ENCODE measurements at places on chromosomes 3 and 15. TPM values are rescaled to one million over a fixed set of nuclear protein-coding genes. Genes with fewer than 3 reads are reported as not detected.

DNA sequence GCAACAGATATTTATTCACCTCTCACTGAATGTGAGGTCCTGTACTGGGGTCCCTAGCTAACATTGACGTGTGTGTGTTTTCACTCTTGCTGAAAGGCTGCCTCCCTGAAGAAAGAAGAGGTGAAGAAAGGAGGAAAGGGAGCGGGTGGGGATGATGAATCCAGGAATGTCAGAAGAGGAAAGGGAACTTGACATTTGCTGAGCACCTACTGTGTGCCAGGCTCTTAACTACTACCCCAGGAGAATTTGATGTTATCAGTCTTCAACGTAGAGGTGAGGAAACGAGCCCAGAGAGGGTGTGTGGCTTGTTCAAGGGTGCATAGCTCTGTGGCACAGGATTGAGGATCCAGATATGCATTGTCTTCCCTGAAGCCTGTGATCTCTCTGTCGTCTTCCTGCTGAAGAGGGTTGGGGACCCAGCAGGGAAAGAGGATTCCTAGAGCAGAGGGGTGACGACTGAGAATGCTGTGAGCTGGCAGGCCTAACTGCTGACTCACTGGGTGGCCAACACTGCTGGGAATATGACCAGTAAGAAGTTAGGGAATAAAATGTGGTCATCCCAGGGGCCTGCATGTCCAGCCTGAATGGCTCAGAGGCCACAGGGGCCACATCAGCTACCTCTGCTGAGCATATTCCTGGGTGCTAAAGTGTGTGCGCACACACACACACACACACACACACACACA lies 6.6 kb upstream of the ATP2B2 start:
- no peak overlapping the region for H3K27ac ChIP-seq
- no peaks in the 10 kb centered on the region for H3K36me3 ChIP-seq

CACNA1D gene
- 58.2 TPM for total RNA-seq

GRCh38 chr3:130757611-130758150 lies 11.1 kb upstream of the PIK3R4 start:
- H3K36me3 ChIP-seq = no peaks in the 10 kb centered on the region
- H3K4me3 ChIP-seq = no peak overlapping the region
- H3K27me3 ChIP-seq = no peaks in the 10 kb centered on the region
- no peak for DNase-seq
- H3K27ac ChIP-seq = no peak overlapping the region

MGLL gene
- 214 TPM for total RNA-seq

DNA sequence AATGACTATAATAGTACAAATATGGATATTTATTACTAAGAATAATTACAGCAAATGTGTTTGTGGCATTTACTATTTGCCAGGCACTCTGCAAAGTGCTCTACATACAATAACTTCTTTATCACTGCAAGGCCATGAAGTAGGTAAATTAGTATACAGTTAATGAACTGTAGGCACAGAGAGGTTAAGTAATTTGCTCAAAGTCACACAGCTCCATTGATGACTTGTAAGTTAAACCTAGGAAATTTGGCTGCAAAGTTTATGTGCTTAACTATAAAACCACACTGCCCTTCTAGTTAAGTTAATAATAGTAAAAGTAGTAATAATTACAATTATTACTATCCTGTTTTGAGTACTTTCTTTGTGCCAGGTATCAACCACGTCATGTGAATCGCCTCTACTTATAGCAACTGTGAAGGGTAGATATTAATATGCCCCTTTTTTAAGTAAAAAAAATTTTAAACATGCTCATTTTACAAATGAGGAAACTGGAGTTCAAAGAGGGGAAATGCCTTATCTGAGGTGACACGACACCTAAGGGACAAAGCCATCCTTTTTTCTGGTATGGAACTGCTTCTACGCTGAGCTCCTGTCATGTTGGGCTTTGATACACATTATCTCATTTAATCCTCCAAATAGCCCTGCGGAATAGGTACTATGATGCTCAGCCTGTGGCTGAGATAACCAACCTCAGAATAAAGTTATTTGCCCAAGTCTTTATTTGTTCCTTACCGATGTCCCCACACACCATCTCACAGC lies 8.5 kb downstream of the BHLHE40 start:
- H3K36me3 ChIP-seq = no peaks in the 10 kb centered on the region
- no peak overlapping the region for H3K4me3 ChIP-seq
- H3K27me3 ChIP-seq = no peaks in the 10 kb centered on the region

DNA sequence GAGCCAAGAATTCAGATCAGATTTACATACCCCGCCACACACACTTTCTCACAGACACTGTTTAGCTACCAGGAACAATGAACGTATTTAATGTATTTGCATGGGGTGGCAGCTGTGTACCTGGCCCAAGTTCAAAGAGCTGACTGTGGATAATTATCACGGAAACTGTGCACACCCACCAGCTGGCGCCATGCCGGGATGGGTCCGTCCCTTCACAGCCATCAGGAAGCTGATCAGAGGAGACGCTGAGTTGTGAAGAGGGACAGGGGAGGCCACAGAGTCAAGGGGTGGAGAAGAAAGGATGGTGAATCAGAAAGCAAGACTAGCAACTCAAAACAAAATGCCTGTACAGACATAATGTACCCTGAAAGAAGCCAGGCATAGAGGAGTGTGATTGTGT lies 13.1 kb upstream of the PLA2G4D start:
- DNase-seq = no peak
- no peaks in the 10 kb centered on the region for H3K36me3 ChIP-seq
- no peak overlapping the region for H3K27ac ChIP-seq
- H3K27me3 ChIP-seq = no peaks in the 10 kb centered on the region
- H3K4me3 ChIP-seq = no peak overlapping the region

DCLK3 gene
- 0.15 TPM for total RNA-seq

GRCh38 chr15:63046917-63047760 lies 4.6 kb downstream of the TPM1 start:
- H3K27me3 ChIP-seq = peaks cover 13% of the 10 kb centered on the region
- peaks cover 60% of the 10 kb centered on the region for H3K4me1 ChIP-seq
- DNase-seq = no peak
- no peaks in the 10 kb centered on the region for H3K36me3 ChIP-seq

CIB1 gene
- total RNA-seq = 84.6 TPM

- peaks cover 6% of the 10 kb centered on the region for H3K4me1 ChIP-seq
- H3K36me3 ChIP-seq = no peaks in the 10 kb centered on the region
- H3K27me3 ChIP-seq = no peaks in the 10 kb centered on the region
- DNase-seq = no peak
Measured at GRCh38 chr15:42069025-42069424, 25.3 kb downstream of the PLA2G4D start.

DNA sequence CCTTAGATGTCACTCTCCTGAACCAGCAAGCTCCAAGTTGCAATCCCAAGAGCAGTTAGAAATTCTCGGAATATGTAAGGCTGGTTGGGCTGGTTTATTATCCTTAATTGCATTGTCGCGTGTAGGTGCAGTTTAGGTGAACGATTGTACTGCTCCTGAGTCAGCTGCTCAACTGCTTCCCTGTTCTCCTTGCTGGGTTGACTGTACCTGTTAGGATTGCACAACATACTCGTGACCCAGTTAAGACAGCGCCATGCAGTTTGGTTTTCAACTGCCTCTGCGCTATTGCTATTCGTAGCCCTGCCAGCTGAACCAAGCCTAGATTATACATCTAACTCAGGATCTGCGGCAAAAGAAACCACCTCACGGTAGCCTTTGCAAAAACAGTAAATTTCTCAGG lies 41.0 kb downstream of the BCL2L10 start:
- H3K27ac ChIP-seq = no peak overlapping the region
- H3K4me3 ChIP-seq = no peak overlapping the region
- DNase-seq = no peak
- H3K27me3 ChIP-seq = no peaks in the 10 kb centered on the region

DNA sequence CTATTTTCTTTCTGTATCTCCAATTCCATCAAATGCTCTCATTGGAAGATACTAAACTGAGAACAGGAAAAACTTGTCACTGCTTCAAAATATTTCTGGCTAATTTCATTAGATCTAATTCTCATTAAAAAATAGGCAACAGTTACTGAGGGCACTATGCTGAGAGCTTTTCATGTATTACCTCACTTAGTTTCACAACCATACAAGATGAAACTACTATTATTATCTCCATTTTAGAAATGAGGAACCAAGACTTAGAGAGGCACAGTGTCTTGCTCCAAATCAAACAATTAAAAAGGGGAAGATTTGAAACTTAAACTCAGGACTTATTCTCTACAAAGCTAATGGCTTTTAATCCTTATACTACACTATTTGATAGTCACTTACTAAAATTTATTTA lies 7.2 kb upstream of the OTOL1 start:
- no peaks in the 10 kb centered on the region for H3K36me3 ChIP-seq
- no peak for DNase-seq
- no peak overlapping the region for H3K27ac ChIP-seq
- H3K4me1 ChIP-seq = peaks cover 6% of the 10 kb centered on the region

DNA sequence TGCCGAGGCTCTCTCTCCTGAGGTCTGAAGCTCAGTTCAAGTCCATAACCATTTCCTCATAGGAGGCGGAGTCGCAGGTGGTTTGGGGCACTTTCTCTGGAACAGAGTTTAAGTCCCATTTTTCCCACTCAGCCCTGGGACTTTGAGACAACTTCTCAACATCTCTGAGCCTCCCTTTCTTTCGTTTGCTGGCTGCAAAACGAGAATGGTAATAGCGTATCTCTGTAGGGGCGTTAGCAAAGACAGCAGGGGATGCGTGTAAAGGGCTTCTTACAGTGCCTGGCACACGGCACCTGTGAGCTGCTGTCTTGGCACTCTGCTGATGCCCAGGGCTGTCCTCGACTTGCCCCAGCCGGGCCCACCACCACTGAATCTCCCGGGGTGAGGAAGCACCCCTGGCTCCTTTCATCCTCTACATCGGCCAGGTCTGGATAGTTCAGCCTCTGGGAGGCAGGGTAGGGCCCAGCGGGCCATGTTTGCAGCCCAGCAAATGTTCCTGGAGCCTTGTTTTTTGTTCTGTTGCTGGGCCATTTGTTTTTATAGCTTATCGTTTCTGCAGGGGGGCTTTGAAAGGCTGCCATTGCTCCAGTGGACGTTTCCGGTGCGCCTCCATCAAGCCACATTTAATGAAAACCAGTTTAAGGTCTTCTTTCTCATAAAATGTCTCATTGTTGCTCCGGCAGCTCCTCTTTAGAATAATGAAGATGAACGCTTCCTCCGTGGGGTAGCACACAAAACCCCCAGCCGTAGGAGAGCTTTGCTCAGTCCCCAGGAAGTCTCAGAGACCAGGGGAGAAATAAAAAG lies 60.0 kb upstream of the WNT5A start:
- no peak overlapping the region for H3K4me3 ChIP-seq
- H3K4me1 ChIP-seq = no peaks in the 10 kb centered on the region
- H3K27me3 ChIP-seq = no peaks in the 10 kb centered on the region
- H3K27ac ChIP-seq = no peak overlapping the region
- H3K36me3 ChIP-seq = no peaks in the 10 kb centered on the region

PP2D1 gene
- total RNA-seq = not detected

COL6A5 gene
- 0.93 TPM for total RNA-seq

DNA sequence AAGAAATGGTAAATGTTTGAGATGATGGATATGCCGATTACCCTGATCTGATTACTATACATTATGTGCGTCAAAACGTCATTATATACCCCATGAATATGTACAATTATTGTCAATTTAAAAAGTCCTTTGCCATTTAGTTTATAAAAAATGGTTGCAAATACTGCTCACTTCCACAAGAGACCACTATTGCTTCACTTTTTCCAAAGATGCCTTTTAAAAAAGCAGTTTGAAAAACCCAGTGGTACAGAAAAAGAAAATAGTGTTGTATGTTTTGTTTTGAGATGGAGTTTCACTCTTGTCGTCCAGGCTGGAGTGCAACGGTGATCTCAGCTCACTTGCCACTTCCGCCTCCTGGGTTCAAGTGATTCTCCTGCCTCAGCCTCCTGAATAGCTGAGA lies 39.3 kb downstream of the EDEM1 start:
- no peak overlapping the region for H3K4me3 ChIP-seq
- peaks cover 12% of the 10 kb centered on the region for H3K36me3 ChIP-seq
- no peak overlapping the region for H3K27ac ChIP-seq

GOLGA8S gene
- 0.29 TPM for total RNA-seq

SEMA3F gene
- 56.2 TPM for total RNA-seq

PRSS50 gene
- total RNA-seq = 0.24 TPM
